Cortex of kidney (tissue), 1 donor: ENCODE measurements at places on chromosomes 5 and 9.

- DNase-seq: no peak
Measured at GRCh38 chr5:36944607-36945225, 68.1 kb downstream of the NIPBL start.

- no peak for DNase-seq
Measured at GRCh38 chr5:2207416-2208238, 324.9 kb upstream of the IRX4 start.

- no peak for DNase-seq
Measured at GRCh38 chr5:14574891-14575508, 6.6 kb upstream of the OTULINL start.

DNA sequence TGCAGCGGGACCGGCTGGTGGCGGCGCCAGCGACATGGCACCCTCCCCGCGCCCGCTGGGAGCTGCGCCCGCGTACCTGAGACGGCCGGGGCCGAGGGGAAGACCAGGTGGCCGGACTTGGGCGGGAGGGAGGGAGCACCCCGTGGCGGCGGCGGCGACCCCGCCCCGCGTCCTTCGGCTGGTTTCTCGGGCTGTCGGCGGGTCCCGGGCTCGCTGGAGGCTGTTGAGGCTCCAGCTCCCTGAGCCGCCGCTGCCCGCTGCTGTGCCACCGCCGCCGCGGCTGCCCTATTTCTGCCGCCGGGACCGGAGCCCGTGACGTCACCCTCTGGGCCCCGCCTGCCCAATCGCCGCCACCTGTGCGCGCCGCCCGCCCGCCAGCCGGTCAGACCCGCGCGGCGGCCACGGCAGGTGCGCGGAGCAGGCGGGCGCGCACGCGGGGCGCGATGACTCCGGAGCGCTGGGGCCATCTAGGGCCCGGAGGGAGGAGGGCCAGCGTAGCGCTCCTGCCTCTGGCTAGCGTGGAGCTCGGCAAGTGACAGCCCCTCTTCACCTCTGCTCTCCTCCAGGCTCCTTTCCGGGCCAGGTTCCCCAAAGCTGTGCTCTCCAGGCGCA is at the start of gene FSTL4:
TSS of gene FSTL4 (minus strand) at position 293 of the 612 bp plus-strand sequence.
- DNase-seq: no peak

DNA sequence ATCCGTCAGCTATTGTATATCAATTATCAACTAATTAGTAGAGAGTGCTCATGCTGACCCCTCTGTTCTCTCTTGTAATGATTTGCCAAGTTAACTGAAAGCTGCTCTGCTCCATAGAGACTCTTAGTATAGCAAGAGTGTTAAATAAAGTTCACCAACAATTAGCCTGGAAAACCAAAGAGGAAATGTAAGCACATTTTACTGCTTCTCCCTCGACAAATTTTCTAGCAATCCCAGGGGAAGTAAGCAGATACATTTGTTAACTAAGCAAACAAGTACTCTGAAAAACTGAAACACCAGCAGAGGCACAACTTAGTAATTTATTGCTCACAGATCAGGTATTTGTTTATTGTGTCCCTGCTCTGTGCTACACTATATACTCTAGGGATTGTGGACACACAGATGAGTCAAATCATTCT is 162.2 kb downstream of the GLIS3 start:
- no peak for DNase-seq

DNA sequence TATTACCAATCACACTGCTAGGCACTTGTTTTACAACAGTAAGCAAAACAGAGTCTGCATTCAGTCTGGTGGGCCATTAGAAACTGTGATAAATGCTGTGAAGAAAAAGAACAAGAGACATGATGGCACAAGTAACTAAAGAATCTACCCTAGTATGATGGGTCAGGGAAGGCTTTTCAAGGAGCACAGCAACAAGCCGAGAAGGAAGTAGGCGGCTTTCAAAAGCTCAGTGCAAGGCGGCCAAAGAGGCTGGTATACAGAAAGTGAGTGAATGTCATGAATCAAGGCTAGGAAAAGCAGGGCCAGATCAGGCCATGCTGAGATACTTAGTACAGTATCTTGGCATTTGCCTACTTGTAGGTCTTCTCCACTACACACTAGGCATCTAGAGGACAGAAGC is 76.4 kb downstream of the ECPAS start:
- DNase-seq: no peak

- no peak for DNase-seq
Measured at GRCh38 chr5:28296254-28297013, 1258.0 kb upstream of the CDH9 start.

GRCh38 chr5:96141749-96142148 is 180.1 kb upstream of the ELL2 start:
- DNase-seq: no peak

- no peak for DNase-seq
Measured at GRCh38 chr5:17204133-17204489, 13.3 kb upstream of the BASP1 start.
